ENCODE measurements at places on chromosomes 2 and 18. TPM values are rescaled to one million over a fixed set of nuclear protein-coding genes. Genes with fewer than 3 reads are reported as not detected.
A peak's percentile ranks its signal among the peaks of the same experiment; 100 is the strongest.

The CFC1 gene
- 12.4 TPM for total RNA-seq

The FAHD2A gene
- 29.1 TPM for total RNA-seq

DNA sequence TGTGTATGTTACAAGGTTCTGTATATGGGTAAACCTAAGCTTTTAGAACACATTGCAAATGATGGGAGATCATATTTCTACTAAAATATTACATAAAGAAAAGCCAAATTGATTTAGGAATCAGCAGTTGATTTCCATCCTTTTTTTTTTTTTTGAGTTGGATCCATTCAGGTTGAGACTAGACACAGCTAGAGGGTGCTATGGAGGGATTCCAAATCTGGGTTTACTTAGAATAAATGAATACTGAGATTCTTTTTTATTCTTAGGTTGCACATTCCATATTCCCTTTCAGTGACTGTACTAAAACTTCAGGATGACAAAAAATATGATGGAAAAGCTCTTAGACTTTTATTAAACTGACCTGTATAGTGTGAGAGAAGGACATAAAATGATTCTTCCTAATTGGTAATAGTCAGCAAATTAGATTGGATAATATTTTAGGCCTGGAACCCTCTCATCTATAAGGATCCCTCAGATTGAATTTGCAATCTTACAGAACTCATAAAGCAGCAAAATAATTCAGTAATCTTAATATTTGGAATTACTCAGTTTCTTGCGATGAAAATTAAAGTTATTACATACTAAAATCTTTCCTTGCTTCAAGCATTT lies 183.3 kb upstream of the SESTD1 start:
- DNase-seq: no peak

The ME2 gene
- 52.9 TPM for total RNA-seq

- DNase-seq: no peak
Measured at GRCh38 chr2:170394641-170395387, 216.9 kb downstream of the MYO3B start.

The DSG2 gene
- 98.1 TPM for total RNA-seq

DNA sequence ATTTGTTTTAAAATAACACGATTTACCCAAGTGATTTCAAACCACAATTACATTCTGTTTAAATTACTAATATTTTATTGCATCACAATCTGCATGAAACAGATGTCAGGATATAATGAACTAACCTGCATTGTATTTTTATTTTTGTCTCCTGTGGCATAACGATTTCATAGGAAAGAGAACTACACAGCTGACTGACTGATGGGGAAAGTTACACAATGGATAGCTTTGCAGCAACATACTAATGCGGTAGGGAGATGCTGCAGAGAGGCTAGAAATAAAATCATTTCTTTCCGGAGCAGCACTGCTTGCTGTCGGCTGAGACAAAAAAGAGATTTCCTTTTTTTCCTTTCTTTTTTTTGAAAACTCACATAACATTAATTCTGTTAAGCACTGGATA lies 36.9 kb downstream of the SCN1A start:
- DNase-seq: no peak

DNA sequence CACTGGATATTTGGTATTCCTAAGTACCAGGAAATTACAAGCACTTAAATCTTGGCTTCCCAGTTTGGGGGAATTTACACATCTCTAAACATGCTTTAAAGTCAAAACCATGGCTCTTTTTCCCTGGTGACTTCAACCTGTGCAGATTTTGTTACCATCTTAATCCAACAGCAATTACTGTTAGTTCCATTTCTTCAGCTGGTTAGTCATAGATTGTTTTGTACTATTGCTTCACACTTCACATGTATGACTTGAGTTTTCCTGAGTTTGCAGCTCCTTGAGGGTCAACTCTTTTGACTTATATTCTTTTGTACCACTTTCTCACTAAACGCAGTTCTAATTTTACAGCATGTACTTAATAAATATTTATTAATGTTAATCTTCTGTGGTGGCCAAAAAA lies 203.4 kb upstream of the RND3 start:
- DNase-seq: no peak

The PKP4 gene
- 32.2 TPM for total RNA-seq

- no peak for DNase-seq
Measured at GRCh38 chr2:188940171-188940570, 34.0 kb upstream of the COL3A1 start.

- DNase-seq: no peak
Measured at GRCh38 chr2:214899751-214900150, 90.3 kb upstream of the BARD1 start.

GRCh38 chr2:74546004-74546403 lies 7.7 kb downstream of the LOXL3 start:
- DNase-seq: no peak

- DNase-seq: peak; percentile 83
Measured at GRCh38 chr2:104872866-104873688, 19.2 kb downstream of the POU3F3 start.

DNA sequence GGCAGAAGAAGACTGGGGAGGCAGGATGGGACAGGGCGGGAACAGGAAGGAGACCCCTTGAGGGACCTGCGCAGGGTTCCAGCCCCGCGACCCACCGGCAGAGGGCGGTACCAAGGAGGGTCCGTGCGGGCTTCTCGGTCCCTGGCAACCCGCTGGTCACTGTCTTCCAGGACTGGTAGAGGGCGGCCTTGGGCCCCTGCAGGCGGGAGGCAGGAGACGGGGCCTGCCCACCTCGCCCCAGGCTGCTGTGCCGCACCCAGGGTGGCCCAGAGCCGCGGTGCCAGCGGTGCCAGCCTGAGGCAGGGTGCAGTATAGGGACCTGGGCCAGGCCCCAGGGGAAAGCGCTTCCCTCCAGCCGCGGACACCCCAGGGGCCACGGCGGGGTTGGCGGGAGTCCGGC lies 34.5 kb downstream of the NEURL3 start:
- DNase-seq: peak; percentile 31

DNA sequence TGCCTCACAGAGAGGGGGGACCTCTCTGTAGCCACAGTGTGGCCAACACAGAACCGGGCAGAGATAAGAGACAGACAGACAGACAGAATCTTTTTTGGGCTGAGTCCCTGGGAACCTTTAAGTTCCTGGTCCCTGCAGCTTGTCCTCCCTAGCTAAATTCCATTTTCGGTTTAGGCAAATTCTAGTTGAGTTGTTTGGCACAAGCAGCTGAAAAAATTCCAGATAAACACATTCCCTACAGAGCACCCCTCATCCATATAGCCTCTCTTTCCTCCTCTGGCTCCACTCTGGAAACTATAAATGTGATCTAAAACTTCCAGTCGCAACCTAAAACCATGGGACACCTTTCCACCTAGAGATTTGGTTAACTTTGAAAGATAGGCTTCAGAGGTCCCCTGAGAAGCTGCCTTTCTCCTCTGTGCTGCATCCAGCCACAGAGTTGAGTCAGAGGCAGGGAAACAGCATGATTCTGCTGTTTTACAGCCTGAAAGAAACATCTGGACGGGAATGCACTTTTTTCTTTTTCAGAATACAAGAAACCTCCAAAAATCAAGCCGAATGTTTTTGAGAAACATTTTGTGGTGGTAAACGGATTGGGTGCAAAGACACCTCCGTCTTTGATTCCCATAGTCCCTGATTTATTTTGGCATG lies 30.9 kb downstream of the SLC4A3 start:
- DNase-seq: no peak

DNA sequence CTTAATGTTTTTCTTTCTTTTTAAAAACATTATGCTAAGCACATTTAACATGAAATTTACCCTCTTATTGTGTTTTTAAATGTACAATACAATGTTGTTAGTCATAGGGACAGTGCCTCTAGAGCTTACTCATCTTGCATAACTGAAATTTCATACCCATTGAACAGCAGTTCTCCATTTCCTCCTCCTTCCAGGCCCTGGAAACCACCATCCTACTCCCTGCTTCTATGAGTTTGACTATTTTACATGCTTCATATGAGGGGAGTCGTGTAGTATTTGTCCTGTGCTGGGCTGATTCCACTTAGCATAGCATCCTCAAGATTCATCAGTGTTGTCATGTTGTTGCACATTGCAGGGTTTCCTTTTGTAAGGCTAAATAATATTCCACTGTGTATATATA lies 92.6 kb downstream of the SPATS2L start:
- no peak for DNase-seq

The LGALSL gene
- total RNA-seq: 30.7 TPM

The ZBTB7C gene
- total RNA-seq: 1.0 TPM

The LONRF2 gene
- total RNA-seq: 1.4 TPM

DNA sequence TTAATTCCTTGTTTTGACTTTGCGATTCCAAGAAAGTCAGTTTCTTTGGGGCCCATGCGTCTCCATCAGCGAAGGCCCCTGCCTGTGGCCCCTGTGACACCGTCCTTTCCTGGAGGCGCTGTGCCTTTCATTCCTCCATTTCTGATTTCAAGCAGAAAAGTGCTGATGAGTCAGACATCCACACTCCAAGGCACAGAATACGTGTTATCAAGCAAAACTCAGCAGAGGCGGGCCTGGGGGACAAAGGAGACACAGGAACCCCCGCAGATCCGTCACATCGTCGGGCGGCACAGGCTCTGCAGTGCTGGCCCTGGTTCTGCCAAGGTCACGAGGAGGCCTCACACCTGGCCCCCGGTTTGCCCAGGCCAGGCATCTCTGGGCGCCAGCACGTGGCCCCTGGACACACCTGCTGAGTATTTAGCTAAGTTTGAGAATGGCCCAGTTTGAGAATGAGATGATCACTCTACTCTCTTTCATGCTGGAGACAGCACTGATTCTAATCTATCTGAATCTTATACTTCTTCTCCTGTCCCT lies 7.2 kb upstream of the SALL3 start:
- DNase-seq: no peak

The ALLC gene
- total RNA-seq: not detected

- DNase-seq: no peak
Measured at GRCh38 chr2:64250751-64251423, 106.7 kb upstream of the PELI1 start.

- no peak for DNase-seq
Measured at GRCh38 chr2:220795705-220796104, 776.4 kb downstream of the EPHA4 start.

DNA sequence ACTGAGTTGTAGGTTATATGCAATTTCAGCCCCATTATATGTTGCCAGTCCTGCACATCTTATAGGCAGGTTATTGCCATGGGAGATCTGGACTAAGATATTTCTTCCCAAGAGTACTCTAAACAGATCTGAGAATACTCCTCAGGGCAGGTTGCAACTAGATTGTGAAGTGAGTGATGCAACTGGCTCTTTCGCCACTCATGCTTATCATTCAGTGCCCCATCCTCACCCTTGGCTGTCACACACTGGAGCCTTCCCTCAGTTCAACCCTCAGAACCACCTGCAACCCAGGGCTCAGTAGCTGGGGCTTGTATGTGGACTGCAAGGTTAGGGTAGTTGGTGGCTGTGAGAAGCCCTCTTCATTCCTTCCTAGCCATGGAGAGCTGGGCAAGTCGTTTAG lies 14.1 kb downstream of the MERTK start:
- no peak for DNase-seq

DNA sequence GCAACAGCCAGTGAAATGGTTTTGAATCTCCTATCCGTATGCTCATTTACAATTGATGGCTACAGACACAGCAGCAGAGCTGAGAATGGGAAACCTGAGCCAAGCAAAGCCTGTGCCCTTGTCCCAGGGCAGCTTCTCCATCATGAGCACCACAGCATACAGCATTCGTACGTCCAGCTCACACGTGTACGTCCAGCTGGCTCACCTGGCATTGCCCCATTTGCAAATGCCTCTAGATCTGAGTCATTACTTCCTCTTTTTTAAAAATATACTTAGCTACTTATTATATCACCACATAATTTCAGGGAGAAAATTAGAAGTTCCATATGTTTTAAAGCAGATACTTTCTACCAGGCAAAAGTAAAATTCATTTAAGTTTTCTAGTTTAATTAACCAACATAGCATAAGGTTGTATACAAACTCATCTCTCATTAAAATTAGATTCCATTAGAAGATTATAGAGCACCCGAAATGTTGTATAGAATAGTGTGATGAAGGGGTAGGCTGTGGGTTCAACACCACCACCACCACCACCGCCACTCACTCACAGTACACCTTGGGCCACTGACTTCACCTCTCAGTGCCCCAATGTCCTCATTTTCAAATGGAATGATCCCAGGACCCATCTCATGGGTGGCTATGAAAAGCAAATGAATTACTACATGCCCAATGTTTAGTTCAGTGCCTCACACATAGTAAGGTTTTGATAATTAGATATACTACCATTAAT lies 31.4 kb upstream of the TMEM177 start:
- DNase-seq: no peak

GRCh38 chr18:48942554-48943261 lies 8.1 kb downstream of the SMAD7 start:
- DNase-seq: peak; percentile 86

DNA sequence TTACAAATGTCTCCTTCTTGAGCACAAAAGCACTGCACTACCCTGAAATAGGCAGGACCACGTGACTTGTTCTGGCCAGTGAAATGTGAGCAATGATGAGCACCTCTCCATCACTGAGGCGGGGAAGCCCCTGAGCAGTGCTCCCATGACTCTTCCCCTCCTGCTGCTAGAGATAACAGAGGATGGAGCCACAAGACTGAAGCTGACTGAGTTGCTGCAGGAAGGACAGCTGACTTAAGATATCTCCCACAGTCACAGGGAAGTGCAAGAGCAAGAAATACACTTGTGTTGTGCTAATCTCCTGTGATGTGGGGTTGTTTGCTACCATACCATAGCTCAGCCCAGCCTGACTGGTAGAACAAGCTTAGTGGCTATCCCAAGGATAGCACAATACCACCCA lies 38.7 kb downstream of the STK39 start:
- no peak for DNase-seq

The TXNDC2 gene
- not detected for total RNA-seq

DNA sequence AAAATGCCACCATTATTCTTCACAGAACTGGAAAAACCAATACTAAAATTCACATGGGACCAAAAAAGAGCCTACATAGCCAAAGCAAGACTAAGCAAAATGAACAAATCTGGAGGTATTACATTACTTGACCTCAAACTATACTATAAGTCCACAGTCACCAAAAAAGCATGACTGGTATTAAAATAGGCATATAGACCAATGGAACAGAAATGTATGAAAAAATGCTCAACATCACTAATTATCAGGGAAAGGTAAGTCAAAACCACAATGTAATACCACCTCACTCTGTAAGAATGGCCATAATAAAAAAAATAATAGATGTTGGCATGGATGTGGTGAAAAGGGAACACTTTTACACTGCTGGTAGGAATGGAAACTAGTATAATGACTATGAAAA lies 158.6 kb downstream of the CDH2 start:
- no peak for DNase-seq

The DTYMK gene
- total RNA-seq: 18.9 TPM

The RAPH1 gene
- 22.1 TPM for total RNA-seq

GRCh38 chr18:76730901-76731300 lies 91.5 kb upstream of the ZNF236 start:
- no peak for DNase-seq

The NMUR1 gene
- total RNA-seq: 0.48 TPM

GRCh38 chr18:10400534-10401307 lies 53.7 kb upstream of the APCDD1 start:
- no peak for DNase-seq

The EXOC6B gene
- total RNA-seq: 50.0 TPM

- no peak for DNase-seq
Measured at GRCh38 chr2:20469595-20469994, 22.7 kb downstream of the RHOB start.
